ENCODE measurements at places on chromosomes 11 and 22.

DNA sequence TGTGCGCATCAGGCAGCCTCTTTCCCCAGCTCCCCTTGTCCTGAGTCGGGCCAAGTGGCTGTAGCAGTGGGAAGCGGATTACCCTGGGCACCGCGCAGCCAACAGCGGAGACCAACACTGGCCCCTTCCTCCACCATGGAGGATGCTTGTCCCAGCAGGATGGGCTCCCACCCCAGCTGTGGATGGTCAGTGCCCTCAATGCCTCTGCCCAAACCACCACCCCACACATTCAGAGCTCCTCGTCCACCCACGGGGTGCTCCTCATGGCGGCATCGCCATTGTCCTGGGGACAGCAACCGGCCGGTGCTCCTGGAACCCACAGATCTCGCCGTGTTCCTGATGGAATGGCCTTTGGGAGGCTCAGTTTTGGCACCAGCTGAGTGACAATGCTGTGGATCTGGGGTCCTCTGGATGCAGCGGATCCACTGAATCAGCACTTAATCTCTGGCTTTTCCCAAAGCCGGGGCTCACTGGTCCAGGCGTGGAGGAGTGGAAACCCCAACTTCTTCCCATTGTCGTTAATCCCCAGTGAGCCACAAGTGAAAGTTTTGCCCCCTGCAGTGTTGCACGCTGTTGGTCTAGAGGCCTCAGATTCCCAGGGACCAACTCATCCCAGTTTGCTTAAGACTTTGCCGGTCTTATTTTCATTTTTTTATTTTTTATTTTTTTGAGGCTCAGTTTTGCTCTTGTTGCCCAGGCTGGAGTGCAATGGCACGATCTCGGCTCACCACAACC is 4.1 kb upstream of the B4GALNT4 start:
- DNase-seq = no peak

- no peak for DNase-seq
These were observed 81.8 kb upstream of the KCNQ1OT1 start for GRCh38 chr11:2781408-2782274.

- DNase-seq = no peak
These were observed 1.1 kb upstream of the PRG2 start for GRCh38 chr11:57391539-57391938.

- no peak for DNase-seq
These were observed at the start of gene DRICH1 for GRCh38 chr22:23632178-23632577. DRICH1 (minus strand) TSS chr22:23632321; CDS start chr22:23632023, 298 bp downstream.

DNA sequence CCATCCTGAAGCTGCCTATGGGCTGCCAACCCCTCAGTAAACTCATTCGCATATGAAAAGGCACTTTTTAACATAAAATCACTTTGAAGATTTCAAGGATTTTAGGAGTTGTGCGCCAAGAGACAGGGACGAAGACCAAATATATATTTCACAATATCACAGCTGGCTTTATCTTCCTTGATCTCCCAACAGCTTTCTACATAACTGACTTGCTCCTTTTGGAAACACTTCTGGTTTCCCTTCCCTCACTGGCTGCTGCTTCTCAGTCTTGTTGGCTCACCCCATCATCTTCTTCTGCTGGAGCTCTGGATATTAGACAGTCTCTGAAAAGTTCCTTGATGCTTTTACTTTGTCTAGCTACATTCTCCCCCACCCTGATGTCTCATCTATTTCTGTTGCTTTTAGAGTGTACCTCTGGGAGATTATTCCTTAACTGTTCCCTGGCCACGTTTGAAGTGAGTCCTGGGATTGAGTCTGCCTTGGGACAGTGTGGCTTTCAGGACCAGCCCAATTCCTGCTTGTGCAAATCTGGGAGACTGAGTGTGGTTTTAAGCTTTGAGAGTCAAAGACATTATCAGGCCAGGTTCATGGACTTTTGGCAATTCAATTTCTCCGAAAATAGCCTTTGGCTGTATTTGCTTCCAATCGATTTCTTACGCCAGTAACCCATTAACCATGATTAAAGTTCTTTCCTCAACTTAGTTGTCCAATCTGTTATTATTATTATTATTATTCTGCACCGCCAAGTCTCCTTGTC is 30.9 kb upstream of the NNMT start:
- DNase-seq = no peak

DNA sequence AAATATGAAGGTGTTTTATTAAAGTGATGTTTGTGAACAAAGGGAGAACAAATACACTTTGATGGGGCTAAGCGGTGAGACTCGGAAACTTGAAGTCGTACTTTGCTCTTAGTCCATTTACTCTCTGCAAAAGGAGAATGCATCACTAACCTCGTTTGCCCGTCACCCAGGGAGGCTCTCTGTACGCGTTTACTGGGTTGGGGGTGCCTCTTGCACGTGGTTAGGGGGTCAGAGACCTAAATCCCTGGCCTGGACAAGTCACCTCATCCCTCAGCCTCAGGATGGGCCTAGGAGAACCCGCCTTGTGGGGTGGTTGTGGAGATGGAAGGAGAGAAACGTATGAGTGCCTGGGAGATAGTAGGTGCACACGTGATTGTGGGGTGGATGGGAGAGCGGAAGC is 803 bp upstream of the IFT27 start:
- no peak for DNase-seq
